Hippocampal formation (tissue), 2 donors: ENCODE measurements at places on chromosomes 13 and 19.

- DNase-seq = no peak
These were observed 216.0 kb upstream of the SERP2 start for GRCh38 chr13:44157606-44158005.

DNA sequence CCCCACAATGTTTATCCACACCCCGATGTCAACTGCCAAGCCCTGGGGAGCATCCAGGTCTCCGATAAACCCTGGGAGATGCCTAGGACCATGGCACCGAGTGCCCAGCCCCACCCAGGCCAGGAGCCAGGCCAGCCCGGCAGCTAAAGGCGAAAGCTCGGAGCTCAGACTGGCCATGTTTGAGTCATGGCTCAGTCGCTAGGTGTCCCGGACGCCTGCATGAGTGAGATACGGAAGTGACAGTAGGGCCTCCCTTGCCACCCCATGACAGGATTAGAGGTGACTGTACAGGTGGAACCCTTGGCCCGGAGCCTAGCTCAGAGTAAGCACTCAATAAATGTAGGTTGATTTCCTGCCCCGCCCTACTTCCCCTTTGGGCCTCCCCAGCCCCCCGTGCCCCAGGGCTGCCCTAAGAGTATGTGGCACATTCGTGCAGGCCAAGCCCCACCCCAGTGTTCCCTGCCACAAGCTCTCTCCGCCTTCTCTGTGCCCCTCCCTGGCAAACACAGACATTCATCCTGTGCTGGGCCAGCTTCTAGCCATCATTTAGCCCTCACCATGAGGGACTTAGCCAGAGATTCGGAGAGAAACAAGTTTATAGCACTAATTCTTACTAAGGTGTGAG, 5.8 kb upstream of the TPM4 start:
- no peak for DNase-seq

GRCh38 chr13:105338006-105338405, 1197.5 kb downstream of the EFNB2 start:
- no peak for DNase-seq

GRCh38 chr13:20714161-20714560, 10.7 kb downstream of the IL17D start:
- no peak for DNase-seq

DNA sequence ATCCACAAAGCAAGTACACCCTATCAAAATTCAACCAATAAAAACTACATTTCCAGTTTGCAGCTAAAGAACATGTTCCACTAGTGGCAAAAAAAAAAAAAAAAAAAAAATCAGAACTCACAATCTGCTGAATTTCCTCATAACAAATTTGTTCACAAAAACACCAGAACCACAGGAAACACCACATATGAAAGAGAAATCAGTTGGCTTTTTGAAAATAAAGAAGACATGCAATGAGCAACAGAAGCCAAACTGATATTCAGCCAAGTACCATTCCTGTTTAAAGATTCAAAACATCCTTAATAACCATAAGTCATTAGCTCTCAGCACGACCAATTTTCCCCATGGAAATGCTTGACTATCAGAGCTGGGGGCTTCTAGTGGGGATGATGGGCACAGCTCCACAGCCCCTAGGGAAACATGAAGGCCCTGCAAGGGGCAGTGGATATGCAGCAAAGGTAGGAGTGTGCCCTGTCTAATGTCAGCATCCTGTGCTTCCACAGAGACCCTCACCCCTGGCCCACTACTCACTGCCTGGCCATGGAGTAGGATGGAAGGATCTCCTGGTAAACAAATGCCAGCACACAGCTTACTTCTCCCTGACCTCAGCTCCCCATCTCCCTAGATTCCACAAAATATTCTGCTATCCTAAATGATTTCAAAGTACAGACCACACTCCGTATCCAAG, 74.0 kb upstream of the DOCK9 start:
- DNase-seq = no peak

GRCh38 chr13:74073274-74073673, 60.9 kb downstream of the KLF12 start:
- no peak for DNase-seq
